ENCODE measurements at places on chromosomes 13 and 19.
A peak's percentile ranks its signal among the peaks of the same experiment; 100 is the strongest.

GRCh38 chr19:1173159-1173844 is 766 bp downstream of the SBNO2 start:
- DNase-seq: peak; percentile 69

DNA sequence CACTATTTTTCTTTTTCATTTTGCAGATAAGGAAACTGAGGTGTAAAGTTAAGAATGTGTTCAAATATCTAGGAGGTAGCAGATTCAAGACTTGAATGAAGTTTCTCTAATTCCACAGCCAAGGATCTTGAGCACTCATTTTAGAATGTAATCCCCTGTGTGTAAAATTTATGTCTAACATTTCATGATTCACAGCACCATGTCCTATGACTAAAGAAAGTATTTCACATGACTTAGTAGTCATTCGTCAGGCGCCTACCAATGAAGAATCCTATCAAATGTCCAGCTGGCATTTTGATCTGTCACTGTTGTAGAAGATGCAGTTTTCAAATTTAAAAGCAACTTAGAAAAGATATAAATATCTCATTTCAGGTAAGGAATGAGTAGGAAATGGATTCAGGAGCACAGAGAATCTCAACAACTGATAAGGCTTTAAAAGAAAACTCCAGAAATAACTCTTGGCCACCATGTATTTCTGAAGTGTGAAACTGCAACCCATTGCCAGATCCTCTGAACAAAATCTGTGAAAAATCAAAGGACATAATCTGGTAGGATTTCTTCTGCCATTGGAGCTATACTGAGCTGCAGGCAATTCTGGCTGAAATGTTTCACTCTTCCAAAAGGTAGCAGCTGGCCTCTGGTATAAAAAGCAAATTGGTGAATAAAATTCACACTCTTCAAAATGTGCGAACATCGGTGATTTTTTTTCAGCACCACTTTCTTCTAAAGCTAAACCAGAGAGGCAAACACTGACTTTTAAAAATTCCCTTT is 92.2 kb downstream of the DCLK1 start:
- DNase-seq: no peak

DNA sequence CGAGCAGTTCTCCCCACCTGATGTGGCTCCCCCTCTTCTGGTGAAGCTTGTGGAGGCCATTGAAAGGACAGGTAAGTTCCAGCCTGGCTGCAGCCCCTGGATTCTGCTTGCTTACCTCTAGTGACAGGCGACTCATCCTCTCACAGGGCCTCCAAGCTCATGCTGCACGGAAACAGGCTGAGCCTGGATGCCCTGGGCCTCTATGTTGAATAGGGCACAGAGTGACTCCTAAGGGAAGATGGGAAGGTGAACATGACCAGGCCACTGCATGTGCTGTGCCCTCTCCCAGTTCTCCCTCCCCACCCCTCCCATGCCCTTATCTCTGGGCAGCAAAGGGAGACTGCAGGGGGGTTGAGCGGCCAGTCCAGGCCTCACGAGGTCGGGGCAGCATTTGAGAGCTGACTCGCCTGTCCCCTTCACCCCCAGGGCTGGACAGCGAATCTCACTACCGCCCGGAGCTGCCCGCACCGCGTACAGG is 7.6 kb downstream of the PIK3R2 start:
- DNase-seq: no peak

DNA sequence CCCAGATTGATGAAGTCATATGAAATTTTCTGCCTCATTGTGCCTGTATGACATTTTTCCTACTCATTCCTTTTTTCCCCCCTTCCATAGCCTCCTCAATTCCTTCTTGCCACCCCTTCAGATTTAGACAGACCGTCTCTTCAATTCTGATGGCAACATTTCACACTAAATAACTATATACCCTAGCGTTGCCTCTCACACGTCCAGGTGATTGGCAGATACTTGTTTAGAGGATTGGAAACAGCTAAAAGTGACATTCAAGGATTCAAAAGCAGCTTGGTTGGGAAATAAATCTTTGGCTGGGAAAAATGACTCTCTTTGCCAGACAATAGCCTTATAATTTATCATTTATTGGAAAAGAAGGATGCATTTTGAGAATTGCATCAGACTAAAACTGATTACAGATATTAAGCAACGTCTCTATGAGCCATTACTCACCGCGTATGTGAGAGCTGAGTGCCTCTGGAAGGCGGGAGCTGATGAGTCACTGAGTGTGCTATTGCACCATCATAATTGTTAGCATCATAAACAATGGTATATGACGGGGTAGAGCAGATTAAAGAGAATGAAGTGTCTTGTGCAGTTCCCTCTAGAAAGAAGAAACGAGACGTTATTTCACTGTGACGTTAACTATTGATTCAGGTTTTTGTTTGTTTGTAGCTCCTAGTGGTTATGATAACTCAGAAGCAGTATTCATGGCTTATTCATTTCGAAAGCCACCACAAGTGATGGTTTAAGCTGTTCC is 61.1 kb upstream of the FAM216B start:
- no peak for DNase-seq

DNA sequence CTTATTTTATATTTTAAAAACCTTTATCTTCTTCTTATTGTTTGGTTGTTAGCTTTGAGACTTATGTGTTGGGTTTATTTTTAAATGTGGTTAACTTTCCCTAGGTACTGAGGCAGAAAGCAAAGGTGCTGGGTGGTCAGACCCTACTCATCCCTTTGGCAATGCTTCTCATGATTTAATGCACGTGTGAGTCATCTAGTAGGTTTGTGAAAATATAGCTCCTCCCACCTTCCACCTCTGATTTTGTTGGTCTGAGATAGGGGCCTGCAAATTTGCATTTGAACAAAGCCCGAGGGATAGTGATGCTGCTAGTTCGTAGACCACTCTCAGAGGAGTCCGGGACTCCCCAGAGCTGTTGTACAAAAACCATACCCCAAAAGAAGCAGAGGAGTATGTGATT is 771.3 kb upstream of the ARGLU1 start:
- no peak for DNase-seq

GRCh38 chr19:6343462-6343861 is 10.1 kb upstream of the ACER1 start:
- no peak for DNase-seq

Data from psoas muscle (tissue), 8 donors.